Stimulated activated CD8-positive, alpha-beta memory T cell treated with anti-CD3 and anti-CD28 coated beads, Interleukin-4, amount 100 ng/mL, for 48 hours (primary cell): ENCODE measurements at places on chromosomes 12 and 14.
A peak's percentile ranks its signal among the peaks of the same experiment; 100 is the strongest.

- no peak for DNase-seq
These were observed 1.7 kb downstream of the HNF1A start for GRCh38 chr12:120979862-120980696.

- no peak for DNase-seq
These were observed 248.6 kb upstream of the NOVA1 start for GRCh38 chr14:26846388-26846787.

DNA sequence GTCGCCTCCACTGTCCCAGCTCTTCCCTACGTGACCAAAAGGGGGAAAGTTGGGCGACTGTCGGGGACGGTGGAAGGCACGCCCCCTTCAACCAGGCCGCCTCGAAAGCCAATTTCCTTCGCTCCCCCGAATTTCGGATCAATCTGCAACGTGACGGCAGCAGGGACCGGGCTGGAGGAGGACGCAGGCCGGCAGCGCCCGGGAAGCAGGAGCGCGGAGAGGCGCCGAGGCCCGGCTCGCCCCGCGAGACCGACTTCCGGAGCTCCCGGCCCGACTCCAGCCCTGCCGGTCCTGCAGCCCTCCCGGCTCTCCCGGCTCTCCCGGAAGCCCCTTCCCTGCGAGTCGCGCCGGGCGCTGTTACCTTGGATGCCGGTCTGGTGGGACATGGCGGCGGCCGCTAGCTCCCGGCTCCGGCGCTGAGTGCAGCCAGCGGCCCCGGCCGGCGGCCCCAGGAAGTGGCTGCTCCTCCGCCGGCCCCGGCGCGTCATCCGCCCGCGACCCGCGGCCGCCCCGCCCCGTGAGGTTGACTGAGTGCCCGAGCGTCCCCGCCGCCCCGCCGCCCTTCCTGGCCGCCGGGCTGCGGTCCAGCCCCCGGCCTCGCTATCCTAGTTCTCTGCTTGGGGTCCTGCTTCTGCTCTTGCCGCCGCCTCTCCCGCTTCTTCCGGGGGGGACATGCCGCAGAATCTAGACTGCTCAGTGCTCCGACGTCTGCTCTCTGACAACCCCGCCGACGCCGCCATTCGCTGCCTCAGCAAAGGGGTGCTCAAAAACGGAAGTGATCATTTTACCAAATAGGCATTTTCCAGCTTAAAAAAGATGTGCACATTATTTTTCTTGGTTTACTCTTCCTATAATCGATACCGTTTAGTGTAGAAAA is at the start of gene TWF1:
TWF1 (minus strand) TSS at position 458 of the 877 bp plus-strand sequence; CDS start at position 386, 72 bp downstream.
- peak; percentile 92 for DNase-seq

DNA sequence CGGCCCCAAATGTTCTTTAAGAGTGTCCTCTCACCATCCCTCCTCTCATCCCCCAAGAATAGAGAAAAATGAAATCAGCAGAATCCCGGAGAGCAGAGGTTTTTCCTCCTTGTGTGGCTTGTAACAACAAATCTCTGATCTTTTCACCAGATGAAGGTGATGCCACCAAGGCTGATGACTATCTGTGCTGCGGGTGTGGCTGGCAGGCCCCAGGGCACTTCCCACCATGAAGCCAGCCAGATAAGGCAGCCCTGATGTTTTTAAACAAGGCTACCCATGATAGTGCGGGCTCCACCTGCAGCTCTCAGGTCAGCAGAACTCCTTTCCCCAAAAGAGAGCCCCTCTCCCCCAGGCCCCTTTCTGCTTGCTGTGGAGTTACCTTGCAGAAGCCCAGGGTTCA is 58.0 kb upstream of the PARP11 start:
- no peak for DNase-seq

DNA sequence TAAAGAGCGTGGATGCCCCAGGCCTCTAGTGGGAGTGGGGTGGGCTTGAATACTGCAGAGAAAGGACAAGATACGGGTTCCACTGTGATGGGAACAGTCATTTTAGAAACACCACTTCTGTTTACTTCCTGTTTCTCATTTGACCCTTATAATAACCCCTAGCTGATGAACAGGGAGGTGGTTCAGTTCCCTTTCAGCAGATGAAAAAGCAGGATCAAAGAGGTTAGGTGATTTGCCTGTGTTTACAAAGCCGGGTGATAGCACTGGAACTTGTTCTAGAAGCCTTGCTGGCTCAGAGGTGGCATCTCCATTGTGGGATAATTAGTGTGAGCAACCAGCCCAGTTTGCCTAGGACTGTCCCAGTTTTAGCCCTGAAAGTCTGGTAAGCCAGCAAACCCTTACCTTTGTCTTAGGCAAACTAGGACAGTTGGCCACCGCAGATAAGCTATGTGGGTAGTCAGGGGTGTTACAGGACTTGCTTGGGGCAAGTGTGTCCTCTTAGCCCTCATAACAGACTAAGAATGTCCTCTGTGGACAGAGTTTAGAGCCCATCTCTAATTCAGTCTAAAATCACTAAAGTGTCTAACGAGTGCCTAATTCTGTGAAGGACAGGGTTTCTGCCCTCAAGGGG is 7.5 kb upstream of the LRP1-AS start:
- no peak for DNase-seq
